ENCODE measurements at places on chromosomes 12 and 14.

- no peak for DNase-seq
Measured at GRCh38 chr14:86788224-86788623, 1204.8 kb downstream of the GALC start.

GRCh38 chr12:94686834-94687628, 36.7 kb upstream of the TMCC3 start:
- no peak for DNase-seq

- no peak for DNase-seq
Measured at GRCh38 chr12:53244337-53244736, 12.3 kb upstream of the RARG start.

GRCh38 chr12:53754188-53754585, 2.4 kb upstream of the CISTR start:
- DNase-seq = no peak

- no peak for DNase-seq
Measured at GRCh38 chr12:13790317-13790716, 191.1 kb downstream of the GRIN2B start.

GRCh38 chr14:52878469-52878868, 72.4 kb downstream of the FERMT2 start:
- no peak for DNase-seq

DNA sequence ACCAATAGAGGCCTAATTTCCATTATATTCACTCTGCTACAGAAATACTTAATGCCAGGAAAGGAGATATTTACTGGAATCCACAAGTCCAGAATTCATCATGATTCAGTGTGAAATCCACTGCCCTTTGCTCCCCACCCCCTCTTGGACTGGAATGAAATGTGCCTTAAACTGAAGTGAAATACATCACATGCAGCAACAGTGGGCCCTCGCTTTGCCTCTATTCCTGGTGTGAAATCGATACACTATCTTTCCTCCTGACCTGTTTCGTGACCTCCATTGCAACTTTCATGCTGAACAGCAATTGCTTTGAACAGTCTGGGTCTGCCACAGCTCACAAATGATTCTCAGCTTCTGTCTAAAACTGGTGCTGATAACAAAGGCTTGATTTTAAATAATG, 100.6 kb downstream of the NPAS3 start:
- DNase-seq = no peak

DNA sequence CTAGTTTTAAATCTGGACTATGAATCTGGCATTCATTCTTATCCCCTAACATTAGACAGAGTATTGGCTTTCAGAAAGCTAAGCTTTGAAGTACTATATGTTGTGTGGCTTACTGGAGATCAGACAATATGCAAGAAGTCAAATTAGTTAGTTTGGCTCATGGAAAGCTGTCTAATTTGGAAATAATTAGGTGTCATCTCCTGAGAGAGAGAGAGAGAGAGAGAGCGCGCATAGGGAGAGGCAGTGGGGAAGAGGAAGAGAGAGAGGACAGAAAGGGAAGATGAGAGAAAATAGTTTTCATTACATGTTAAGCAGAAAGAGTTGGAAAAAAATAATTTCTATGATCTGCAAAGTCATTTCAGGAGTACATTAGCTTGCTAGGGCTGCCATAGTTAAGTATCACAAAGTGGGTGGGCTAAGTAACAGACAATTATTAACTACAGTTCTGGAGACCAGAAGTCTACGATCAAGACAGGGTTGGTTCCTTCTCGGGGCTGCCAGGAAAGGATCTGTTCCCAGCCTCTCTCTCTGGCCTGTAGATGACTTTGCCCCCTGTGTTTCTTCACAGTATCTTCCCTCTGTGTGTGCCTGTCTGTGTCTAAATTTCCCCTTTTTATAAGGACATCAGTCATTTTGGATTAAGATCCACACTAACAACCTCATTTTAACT, 404.2 kb downstream of the RGS6 start:
- DNase-seq = no peak

DNA sequence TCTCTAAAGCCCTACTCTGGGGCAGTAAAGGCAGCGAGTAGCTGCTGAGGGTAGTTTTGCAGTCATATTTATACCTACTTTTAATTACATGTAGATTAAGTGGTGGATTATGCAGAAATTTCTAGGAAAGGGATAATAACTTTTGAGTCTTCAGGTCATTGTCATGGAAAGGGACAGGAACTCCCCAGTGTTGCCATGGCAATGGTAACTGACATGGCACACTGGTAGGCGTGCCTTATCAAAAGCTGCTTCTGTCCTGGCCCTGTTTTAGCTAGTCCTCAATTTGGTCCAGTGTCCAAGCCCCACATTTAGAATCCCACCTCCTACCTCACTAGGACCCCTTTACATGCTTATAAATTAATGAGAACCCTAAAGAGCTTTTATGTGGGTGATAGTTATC, 303.1 kb downstream of the VRK1 start:
- no peak for DNase-seq

GRCh38 chr12:56530390-56531055, 8.9 kb downstream of the RBMS2 start:
- no peak for DNase-seq

DNA sequence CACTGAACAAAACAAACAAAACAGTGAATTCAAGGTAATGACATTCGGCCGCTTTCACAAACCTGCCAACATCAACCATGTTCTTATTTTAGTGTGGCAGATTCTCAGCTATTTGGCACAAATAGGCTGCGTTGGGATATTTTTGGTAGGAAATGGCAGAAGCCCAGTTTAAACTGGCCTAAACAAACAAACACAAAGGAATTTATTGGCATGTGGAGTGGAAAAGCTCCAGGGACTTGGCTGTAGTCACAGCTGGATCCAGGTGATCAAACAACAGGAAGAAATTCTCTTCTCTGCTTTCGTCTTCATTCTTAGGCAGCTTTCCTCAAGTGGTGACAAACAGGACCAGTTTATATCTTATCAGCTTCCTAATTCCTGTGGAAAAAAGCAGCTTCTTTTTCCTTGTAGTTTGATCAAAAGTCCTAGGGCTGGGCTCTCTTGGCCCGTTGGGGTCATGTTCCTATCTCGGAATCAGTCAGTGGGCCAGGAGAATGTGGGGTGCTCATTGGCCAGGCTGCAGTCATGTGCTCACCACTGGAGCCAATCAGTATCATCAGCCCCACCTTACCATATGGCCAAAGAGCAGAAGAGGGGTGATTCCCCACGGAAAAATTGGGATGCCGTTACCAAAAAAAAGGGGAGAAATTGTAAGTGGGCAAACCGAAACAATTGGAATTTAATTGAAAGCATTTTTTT, 22.6 kb downstream of the C12orf75 start:
- no peak for DNase-seq
